ENCODE measurements at places on chromosomes 4 and X. TPM values are rescaled to one million over a fixed set of nuclear protein-coding genes. Genes with fewer than 3 reads are reported as not detected.

Gene UCP1
- not detected for total RNA-seq

DNA sequence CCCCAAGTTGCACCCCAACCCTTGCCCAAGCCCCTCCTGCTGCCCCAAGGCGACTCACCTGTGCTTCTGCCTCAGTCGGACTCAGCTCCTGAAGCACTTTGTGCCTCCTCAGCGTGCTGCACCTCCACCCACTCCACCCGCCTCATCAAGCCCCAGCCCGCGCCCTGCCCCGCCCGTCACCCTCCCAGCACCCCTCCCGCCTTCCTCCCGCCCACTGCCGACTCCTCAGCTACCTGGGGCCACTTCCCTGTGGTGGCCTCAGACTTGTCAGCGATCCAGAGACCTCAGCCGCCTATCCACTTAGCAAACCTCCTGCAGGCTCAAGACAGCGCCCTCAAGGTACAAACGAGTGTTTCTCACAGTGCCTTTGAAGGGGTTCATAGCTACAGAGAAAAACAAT lies 19.6 kb upstream of the IQCM start:
- DNase-seq, result no peak

GRCh38 chr4:13371048-13371447 lies 113.1 kb downstream of the RAB28 start:
- no peak for DNase-seq

Gene FOXO4
- 45.0 TPM for total RNA-seq

Gene NLGN3
- total RNA-seq, result 2.8 TPM

DNA sequence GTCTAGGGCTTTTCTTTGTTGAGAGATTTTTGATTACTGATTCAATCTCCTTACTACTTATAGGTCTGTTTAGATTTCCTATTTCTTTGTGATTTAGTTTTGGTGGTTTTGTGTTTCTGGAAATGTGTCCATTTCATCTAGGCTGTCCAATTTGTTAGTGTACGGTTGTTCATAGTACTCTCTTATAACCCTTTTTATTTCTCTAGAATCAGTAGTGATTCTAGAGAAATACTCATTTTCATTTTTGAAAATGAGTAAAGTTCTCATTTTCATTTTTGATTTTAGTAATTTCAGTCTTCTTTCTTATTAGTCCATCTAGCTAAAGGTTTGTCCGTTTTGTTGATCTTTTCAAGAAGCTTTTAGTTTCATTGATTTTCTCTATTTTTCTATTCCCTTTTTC lies 7.5 kb downstream of the IL13RA1 start:
- DNase-seq, result no peak

DNA sequence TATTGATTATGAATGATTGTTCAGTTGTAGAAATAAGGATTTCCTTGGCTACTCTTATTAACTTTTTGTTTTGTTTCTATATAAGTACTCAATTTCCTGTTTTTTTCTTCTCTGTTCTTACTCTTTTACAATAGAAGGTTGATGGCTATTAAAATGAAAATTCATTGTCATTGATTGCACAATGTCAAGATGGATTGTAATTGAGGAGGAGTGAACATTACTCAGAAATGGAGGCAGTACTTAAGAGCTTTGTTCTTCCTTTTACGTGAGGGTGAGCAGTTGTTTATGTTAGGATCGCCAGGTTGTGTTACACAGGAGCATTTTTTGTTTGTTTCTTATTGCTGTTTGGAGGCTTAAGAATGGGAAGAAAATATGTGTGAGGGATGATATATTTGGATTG lies 2062.4 kb downstream of the ARAP2 start:
- no peak for DNase-seq

DNA sequence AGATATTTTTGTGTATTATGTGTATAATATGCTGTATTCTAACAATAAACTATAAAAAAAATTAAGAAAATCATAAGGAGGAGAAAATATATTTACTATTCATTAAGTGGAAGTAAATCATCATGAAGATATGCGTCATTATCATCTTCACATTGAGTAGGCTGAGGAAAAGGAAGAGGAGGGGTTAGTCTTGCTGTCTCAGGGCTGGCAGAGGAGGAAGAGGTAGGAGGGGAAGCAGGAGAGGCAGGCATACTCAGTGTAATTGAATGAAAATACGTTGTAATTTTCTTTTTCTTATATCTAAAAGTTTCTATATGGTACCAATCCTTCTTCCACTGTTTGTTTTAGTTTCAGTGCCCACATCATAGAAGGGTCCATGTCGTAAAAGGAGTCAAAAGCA lies 9.8 kb upstream of the TMEM185A start:
- DNase-seq, result no peak

Gene PSMD10
- 26.2 TPM for total RNA-seq

Gene MAPK10
- total RNA-seq, result 11.4 TPM

DNA sequence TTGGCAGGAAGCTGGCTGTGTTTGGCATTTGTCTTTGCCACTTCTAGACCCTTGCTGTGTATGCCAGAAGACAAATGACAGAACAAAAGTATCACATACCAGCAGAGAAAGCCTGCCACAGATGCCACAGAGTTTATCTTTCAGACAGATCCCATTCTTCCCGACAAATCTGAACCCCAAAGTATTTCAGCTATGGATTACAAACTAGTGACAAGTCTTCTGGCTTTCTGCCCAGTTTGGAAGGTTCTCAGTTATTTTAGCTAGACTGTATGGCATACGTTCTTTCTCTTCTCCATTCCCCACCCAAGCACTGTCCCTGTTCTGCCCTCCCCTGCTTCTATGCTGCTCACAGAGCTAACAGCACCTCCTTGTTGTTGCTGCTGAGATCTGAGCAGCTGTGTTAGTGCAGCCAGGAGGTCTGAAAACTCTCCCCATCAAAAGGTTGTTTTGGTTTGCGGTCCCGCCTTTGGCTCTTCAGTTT lies 236.7 kb downstream of the FRAS1 start:
- no peak for DNase-seq

DNA sequence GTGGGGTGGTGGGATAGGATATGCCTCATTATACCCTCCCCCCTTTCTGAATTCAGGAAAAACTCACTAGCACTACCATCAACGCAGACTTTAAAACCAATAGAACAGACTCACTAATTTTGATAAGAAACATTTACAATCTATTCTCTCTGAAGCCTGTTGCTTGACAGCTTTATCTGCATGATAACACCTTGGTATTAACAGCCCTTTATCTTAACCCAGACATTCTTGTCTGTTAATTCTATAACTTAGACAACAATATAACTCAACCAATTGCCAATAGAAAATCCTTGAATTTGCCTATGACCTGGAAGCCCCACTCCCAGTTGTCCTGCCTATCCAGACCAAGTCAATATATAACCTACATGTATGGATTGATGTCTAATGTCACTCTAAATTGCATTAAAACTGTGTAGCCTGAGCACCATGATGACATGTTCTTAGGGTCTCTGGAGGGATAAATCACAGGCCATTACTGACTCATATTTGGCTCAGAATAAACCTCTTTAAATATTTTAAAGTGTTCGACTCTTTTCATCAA lies 1.5 kb upstream of the UGT2A3 start:
- DNase-seq, result no peak

- no peak for DNase-seq
These were observed 391.6 kb downstream of the ARHGAP24 start for GRCh38 chr4:85866508-85866907.

DNA sequence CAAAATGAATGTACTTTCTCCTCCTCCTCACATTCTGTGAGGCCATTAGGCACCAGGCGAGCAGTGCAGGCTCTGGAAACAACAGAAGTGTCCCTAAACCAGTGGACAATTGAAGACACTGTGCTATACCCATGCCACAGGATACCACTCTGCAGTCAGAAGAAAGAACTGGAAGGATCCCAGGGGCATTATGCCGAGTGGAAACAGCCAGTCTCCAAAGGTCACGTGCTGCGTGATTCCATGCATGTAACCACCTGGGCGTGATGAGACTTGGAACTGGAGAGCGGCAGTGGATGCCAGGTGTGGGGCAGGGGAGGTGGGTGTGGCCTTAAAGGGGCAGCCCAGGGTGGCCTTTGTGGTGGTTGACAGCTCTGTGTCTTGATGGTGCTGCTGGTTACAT lies 139.4 kb downstream of the EVC2 start:
- peak; percentile 68 for DNase-seq

DNA sequence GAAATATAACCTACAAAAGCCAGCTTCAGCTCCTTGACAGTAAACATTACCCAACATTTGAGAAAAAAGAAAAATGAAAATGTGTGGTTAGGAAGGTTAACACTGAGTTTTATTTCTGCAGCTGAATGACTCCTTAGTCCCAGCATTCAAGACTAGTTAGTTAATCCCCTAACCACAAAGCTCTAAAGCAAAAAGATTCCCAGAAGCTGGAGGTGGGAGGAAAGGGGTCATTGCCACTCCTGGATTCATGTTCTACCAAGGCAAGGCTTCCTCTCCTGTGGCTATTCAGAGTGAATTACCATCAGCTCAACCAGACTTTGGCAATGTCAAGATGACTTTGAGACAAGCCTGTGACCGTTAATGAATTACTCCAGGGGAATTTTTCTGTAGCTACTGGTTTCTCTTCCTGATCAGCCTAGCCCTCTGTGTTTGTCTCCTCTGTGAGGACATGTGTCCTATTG lies 63.6 kb downstream of the HADH start:
- no peak for DNase-seq

Gene SLC16A2
- 10.0 TPM for total RNA-seq

GRCh38 chr4:38049545-38050170 lies 89.5 kb downstream of the PTTG2 start:
- no peak for DNase-seq

Gene PASD1
- not detected for total RNA-seq

GRCh38 chr4:83542225-83542624 lies 6.3 kb downstream of the GPAT3 start:
- DNase-seq, result no peak

DNA sequence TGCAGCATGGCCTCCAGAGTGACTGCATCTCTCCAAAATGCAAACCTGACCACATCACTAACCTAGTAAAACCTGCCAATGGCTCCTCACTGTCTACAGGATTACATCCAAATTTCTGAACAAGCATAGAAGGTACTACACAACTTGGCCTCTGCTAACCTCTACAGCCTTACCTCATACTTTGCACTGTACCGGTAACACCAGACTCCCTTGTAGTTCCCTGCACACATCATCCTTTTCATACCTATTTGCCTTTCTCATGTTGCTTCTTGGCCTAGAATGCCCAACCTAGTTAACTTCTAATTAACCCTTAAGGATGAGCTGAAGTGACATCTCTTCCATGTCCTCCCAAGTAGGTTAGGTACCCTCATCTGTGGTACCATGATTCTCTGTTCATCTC lies 33.4 kb upstream of the KCNE5 start:
- DNase-seq, result no peak

GRCh38 chrX:130896802-130897501 lies 6.1 kb downstream of the ENOX2 start:
- DNase-seq, result no peak

- no peak for DNase-seq
These were observed 9.2 kb downstream of the WDR1 start for GRCh38 chr4:10107111-10108091.

DNA sequence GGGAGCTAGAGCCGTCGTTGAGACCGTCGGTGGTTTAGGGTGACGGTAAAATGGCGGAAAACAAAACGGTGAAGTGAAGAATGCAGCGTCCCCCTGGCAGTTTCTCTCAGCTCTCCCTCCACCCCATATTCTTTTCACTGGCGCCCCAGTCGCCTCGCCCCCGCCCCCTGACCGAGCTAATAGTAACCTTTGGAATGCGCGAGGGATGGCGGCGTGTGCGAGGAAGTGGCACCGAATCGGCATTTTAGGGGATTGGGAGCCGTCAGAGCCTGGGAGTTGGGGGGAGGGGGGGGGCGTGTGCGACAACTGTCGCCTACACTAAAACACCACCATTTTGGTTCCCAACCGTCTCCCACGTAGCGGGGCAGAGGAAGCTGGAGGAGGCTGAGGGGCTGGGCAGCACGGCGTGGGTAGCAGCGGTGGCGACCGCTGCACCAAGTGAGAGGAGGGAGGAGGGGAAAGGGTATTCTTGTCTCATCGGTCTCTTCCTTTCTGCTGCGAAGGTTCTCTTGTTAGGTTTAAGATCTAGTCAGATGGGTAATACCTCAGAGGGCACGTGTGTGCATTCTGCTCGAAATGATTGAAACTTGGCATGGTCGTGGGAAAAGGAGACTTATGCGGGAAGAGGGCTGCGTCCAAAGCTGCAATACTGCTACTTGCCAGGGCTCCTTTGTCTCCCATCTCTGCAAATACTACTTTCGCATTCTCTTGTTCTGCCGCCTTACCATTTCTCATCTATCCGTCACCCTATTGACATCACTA lies 840 bp downstream of the ZNF711 start:
- DNase-seq, result no peak

GRCh38 chr4:125780747-125781146 lies 466.0 kb downstream of the FAT4 start:
- DNase-seq, result no peak

Gene MAGEA4
- not detected for total RNA-seq

Gene HHIP
- total RNA-seq, result 0.13 TPM

DNA sequence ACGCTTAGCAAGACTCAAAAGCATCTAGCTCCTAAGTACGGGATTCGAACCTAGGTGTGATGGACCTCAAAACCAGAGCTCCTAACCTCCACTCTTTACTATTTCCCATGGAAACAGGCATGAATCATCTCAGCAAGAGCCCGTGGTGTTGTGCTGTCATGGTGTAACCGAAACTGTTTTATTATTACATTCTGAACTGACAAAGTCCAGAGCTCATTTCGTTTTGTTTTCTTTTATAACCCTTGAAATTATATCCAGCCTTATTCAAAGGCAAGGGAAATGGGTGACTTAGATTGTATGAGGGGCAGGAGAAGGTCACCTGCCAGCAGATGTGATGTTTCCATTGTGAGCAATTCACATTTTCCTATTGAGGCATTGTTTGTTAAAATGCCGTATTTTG lies 301.1 kb downstream of the FRMPD4 start:
- no peak for DNase-seq

Gene NSUN7
- total RNA-seq, result 2.6 TPM

- no peak for DNase-seq
These were observed 147.8 kb downstream of the ARHGAP10 start for GRCh38 chr4:147879676-147880075.

Gene TFDP3
- total RNA-seq, result not detected

GRCh38 chr4:11590132-11590531 lies 161.4 kb upstream of the HS3ST1 start:
- no peak for DNase-seq

DNA sequence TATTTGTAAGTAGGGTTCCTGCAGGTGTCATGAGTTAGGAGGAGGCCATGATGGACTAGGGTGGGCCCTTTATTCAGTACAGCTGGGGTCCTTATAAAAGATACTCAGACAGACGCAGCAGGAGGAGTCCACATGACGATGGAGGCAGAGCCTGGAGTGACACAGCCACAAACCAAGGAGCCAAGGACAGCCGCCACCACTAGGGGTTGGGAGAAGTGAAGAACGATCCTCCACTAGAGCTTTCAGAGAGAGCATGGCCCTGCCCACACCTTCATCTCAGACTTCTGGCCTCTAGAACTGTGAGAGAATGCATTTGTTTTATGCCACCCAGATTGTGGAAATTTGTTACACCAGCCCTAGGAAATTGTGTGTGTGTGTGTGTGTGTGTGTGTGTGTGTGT lies 31.1 kb downstream of the JAKMIP1 start:
- DNase-seq, result no peak

DNA sequence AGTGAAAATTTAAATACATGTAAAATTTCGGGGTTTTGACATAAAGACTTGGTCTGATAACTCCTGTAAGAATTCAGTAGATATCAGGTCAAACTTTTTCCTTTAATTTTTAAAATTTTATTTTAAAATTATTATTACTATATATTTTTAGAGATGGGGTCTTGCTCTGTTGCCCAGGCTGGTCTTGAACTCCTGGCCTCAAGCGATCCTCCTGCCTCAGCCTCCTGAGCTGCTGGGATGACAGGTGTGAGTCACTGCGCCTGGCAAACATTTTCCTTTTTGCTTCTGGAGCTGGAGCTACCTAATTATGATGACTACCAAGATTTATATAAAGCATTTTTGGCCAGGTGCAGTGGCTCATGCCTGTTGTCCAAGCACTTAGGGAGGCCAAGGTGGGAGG lies 37.3 kb downstream of the KLHL15 start:
- no peak for DNase-seq
